Stimulated activated naive B cell treated with anti-CD40 and anti-IgM and Interleukin-4, amounts not matched to agents 10 μg/mL and 1 μg/mL and 100 μg/mL, for 72 hours (primary cell): ENCODE measurements at places on chromosomes 2 and 18.

DNA sequence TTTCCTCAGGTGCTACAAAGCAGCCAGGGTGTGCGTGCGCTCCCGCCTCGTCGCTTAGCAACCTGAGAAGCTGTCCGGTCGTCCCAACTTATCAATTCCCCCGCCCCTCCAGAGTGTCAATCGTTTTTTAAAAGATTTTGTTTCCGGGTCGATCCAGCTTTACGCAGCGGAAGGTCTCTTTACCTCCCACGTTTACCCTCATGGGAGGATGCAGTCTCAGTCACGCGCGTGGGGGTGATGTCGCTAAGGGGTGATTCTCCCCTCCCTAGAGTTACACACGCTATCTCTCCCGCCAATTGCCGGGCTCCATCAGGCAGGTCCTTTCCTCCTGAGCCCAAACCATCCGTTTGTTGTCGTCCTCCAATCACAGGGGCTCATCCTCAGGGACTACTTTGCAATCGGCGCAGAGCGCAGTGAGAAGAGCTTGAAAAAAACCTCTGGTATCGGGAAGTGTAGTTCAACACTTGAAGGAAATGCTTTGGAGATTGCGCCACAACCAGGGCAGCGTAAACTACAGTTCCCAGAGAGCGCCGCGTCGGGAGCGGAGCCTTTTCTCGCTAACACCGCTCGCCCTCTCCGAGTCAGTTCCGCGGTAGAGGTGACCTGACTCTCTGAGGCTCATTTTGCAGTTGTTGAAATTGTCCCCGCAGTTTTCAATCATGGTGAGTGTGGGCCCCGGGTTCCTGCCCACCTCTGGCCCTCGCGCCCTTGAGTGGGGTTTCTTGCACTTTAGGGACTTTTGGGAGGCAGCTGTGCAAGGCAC lies at the start of the genes MDH1 and WDPCP:
TSS of gene MDH1 (plus strand) at position 579 of the 763 bp plus-strand sequence. CDS start at position 660, 81 bp downstream.
TSS of gene WDPCP (minus strand) at position 93 of the 763 bp plus-strand sequence. CDS start 206 bp downstream, outside the sequence.
- peak; percentile 96 for DNase-seq

DNA sequence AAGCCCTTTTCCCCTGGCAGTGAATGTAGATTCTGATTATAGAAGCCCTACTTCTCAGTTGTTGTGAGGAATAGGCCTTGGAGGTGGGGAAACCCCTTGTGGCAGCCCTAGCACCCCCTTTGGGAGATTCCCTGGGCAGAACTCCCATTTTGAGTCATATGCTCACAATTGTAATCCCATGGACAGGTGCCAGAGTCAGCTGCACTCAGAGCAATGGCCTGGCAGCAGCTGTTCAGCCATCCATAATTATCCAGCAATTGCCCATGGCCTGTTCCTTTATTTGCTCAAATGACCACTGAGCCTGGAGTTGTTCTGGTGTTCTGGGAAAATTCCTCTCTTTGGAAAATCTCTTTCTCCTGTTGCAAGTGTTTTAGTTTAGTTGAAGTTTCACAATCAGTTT lies 71.7 kb downstream of the PTRHD1 start:
- DNase-seq, result peak; percentile 9

DNA sequence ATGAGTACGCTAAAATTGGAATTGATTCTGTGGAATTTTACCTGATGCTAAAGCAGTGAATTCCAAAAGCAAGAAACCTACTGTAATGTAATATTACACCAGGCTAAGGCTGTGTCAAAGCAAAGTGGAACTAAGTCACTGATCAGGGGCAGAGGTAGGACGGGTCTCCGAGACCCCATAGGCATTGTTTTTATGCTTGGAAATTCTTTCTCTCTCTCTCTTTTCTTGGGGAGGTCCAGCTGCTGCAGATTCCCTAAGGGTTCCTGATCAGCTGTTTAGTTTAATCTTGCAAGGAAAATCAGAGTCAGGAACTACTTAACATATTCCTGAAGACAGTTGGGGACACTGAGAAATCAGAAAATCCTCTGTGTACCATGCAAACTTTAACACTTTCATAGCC lies 220.2 kb downstream of the SRBD1 start:
- DNase-seq, result no peak

DNA sequence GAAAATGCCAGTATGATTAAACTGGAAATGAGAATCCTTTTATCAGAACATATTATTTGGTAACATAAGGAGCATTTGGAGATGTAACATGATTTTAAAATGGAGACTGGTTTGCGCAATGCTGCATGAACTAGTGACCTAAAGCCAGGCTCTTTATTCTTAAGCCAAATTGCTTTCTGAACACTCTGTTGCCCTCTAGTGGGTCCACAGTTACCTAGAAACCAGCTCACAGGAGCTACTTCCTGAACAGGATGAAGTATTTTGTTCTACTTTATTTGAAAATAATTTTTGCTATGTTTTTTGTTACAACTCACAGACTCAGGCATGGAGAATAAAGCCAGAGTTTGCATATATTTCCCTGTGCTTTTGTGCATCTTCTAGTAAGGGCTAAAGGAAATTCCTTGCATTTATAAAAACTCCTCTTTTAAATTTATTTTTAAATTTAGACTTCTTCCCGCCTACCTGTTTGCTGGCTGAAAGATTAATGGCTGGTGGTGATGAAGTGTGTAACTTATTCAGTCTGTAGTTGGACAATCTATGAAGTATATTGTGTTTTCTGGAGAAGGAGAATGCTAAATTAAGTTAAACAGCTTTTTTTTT lies 146.7 kb downstream of the PARD3B start:
- DNase-seq, result no peak

GRCh38 chr2:230757476-230757875 lies 44.8 kb downstream of the CAB39 start:
- DNase-seq, result no peak

DNA sequence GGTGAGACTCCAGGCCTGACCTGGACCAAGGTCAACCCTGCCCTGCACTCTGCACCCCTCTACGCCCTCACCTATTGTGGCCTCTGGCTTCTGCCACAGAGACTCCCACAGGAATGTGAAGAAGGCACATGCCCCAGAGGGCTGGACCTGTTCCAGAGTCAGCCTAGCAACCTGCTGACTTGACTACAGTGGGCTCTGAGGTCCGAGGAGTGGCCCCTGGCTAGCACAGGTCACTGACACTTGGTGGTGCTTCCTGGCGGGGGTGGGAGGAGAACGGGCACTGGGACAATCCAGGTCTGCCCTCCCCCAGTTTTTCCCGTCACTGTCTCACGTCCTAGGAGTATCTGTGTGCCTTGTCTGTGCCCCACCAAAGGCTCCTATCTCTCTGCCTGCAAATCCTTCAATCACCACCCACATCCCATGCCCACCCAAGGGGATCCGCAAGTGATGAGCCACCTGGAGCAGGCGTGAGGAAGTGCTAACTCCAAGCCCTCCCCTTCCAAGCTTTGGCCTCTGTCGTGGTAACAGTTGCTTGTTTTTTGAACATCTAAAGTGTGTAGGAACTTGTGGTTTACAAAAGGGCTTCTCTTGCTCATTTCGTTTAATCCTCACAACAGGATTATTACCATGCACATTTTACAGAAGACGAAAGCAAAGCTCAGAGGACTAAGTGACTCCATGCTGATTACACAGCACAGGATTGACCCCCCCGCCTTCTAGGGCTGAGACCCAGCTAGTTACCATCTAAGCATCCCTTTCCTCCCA lies 86.2 kb downstream of the MCFD2 start:
- DNase-seq, result no peak

DNA sequence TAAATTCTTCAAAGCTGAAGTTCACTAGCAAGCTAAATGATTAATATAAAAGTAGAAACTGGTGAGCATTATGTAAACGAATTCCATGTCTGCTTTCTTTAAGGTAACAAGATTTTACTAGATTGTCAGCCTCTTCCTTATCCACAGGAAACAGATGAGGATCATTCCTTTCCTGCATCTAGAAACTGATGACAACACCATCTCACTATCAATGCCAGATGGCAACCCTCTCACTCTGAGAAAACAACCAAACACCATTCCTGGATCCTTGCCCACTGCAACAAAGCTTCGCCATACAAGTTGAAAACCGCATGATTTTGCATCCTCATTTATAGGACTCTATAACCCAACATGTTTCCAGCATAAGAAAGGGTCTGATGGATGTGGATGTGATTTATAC lies 122.9 kb downstream of the ZNF521 start:
- no peak for DNase-seq

DNA sequence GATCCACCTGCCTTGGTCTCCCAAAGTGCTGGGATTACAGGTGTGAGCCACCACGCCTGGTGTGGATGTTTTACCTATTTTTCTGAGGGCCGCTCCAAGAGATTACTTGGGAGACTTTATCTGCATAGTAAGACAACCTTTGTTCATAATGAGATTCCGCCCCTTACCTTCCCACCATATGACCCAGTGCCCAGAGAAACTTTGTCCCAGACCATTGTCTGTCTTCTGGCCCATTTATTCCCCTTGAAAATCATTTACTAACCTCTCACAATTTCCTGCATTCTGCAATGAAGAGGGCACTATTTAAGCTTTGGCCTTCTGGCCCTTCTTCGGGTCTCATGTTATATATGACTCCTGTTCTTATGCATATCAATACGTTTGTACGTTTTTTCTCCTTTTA lies 13.7 kb upstream of the TMEM37 start:
- DNase-seq, result no peak

GRCh38 chr2:203490391-203490790 lies 44.7 kb downstream of the RAPH1 start:
- DNase-seq, result no peak
